ENCODE measurements at places on chromosomes 16 and 17.

- DNase-seq, result no peak
Observed at GRCh38 chr16:23788685-23789084, 33.9 kb downstream of the CHP2 start.

DNA sequence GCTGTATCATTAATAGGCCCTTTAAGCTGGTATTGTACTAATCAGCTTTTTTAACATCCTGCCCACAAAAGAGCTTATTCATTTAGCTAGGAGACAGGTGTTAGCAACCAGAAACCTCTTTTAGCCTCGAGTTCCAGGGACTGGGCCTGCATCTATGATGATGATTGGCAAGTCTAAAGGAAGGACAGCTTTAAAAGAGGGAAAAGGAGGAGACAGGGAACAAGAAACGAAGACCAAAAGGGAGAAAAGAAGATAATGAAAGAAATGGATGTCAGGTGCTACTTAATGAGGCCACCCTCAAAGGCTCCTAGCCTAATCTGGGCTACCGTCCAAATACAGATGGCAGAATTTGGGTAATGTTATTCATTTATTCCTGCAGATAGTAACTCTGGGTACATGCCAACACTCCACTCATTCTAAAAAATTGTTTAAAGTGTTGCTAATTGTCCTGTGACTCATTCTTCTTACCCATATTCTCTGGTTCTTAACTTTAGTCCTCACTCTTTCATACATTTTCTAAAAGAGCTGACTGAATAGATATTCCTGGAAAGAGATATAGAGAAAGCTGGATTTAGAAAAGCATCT, 18.7 kb upstream of the RFFL start:
- DNase-seq, result no peak

GRCh38 chr17:74108126-74108705, 95.3 kb upstream of the RPL38 start:
- no peak for DNase-seq

DNA sequence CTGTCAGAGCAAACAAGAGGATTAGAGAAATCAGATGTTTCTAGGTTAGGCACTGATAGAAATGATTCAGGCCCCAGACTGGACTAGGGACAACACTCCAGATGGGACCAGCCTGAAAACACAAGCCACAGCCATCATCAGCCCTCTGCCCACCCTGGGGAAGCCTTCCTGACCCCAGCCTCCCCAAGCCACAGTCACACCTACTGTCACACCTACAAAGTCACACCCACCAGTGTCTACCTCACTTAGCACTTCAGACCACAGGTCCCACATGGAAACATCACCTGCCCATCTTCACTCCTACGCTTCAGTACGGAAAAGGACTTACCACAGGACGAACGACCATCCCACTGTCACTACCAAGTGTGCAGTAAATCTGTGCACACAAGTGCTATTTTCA, 197.9 kb downstream of the ZFHX3 start:
- DNase-seq, result no peak

DNA sequence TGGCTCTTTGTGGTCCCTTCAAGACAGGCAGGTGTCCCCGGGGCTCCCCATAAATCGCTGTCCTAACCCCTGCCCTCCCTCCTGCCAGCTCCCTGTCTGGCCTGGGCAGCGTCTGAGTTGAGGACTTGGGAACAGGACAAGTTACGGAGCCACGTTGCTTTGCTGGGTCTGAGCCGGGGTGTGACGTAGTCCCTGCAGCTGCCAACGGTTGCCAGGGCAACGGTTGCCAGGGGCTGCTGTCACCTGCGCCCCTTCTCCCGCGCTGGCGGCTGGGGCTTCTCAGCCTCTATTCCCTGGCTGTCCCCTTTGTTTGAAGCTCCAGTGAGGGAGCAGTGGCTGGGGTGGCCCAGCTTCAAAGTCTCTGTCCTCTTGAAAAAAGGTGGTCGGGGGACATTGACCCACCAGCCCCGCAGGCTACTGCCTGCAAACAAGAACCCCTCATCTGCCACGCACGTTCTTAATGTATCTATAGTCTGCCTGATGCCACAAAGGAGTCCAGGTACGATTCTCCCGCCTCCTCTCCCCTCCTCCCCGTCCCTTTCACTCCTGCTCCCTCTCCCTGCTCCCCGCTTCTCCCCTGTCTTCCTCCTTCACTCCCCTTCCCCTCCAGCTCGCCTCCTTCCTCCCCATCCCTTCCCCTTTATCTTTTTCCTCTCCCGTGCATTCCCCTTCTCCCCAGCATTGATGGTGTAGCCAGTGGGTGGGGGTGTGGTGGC, 10.9 kb downstream of the ADGRG1 start:
- no peak for DNase-seq

Measured in stimulated activated CD8-positive, alpha-beta memory T cell treated with anti-CD3 and anti-CD28 coated beads, Interleukin-15, amount 100 ng/mL, for 48 hours (primary cell).